ENCODE measurements at places on chromosomes 7 and 10.

DNA sequence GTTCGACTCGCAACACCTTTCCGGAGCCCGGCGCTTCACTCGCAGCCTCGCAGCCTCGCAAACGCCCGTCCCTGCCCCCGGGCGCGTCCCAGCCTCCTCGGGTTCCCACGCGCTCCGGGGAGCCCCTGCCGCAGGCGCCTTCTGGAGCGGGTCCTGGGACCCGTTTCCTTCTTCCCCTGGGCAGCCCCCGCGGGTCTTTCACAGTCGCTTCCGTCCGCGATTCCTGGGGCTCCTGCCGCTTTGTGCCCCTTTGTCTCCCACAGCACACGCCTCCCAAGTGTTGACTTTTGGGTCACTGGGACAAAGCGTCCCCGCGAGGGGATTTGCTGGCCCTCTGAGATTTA lies 140.7 kb downstream of the DYNC2I1 start:
- DNase-seq, result no peak

GRCh38 chr10:52682766-52683165 lies 89.8 kb downstream of the MBL2 start:
- DNase-seq, result no peak

DNA sequence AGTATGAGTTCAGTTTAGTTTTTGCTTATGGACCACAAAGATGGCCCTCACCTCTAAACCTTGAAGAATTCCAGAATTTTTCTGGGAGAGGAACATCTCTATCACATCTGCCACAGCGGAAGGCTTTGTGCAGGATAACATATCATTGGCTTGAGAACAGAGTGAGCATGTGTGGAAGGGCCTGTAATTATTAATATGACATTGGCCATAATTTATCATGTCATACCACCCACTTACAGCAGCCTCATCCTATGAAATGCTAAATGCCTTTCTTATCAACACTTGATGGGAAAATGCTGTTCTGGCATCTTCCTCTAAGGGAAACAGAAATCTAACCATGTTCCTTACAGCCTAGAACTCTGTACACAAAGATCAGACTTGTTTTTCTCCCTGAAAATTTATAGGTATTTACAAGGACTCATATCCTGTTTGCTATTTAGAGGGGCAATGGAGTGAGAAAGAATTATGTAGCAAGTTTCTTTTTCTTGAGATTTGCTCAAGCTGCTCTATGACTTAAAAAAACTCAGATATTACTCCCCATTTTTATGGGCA lies 817.3 kb downstream of the LRMDA start:
- no peak for DNase-seq

DNA sequence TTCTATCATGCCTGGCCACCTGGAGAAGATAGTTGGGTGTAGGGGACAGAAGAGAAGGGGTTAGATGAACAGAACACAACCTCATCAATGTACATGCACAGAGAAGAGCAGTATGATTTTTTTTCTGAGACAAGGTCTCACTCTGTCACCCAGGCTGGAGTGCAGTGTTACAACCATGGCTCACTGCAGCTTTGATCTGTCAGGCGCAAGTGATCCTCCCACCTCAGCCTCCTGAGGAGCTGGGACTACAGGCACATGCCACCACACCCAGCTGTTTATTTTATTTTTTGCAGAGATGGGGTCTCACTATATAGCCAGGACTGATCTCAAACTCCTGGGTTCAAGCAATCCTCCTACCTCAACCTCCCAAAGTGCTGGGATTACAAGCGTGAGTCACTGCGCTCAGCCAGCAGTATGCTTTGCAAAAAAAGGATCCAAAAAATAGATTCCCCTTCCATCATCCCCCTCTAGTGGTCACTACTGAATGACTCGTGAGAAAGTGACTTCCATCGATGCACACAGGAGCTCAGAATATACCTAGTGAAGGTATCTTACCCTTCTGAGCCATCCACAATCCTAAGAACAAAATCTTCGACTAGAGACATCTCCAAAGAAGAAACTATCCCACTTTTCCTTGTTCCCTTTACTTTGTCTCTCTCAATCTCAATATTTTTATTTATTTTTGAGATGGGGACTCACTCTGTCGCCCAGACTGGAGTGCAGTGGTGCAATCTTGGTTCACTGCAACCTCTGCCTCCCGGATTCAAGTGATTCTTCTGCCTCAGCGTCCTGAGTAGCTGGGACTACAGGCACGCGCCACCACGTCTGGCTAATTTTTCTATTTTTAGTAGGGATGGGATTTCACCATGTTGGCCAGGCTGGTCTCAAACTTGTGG lies 21.0 kb downstream of the ZCWPW1 start:
- DNase-seq, result peak; percentile 51

DNA sequence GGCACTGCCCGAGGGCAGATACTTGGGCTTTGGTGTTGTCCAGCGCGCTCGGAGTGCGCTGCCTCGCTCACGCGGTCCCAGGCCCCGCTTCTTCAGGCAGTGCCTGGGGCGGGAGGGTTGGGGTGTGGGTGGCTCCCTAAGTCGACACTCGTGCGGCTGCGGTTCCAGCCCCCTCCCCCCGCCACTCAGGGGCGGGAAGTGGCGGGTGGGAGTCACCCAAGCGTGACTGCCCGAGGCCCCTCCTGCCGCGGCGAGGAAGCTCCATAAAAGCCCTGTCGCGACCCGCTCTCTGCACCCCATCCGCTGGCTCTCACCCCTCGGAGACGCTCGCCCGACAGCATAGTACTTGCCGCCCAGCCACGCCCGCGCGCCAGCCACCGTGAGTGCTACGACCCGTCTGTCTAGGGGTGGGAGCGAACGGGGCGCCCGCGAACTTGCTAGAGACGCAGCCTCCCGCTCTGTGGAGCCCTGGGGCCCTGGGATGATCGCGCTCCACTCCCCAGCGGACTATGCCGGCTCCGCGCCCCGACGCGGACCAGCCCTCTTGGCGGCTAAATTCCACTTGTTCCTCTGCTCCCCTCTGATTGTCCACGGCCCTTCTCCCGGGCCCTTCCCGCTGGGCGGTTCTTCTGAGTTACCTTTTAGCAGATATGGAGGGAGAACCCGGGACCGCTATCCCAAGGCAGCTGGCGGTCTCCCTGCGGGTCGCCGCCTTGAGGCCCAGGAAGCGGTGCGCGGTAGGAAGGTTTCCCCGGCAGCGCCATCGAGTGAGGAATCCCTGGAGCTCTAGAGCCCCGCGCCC lies at the start of gene NPY:
TSS of gene NPY (plus strand) at position 294 of the 802 bp plus-strand sequence. CDS start 1,051 bp downstream, outside the sequence.
- no peak for DNase-seq

DNA sequence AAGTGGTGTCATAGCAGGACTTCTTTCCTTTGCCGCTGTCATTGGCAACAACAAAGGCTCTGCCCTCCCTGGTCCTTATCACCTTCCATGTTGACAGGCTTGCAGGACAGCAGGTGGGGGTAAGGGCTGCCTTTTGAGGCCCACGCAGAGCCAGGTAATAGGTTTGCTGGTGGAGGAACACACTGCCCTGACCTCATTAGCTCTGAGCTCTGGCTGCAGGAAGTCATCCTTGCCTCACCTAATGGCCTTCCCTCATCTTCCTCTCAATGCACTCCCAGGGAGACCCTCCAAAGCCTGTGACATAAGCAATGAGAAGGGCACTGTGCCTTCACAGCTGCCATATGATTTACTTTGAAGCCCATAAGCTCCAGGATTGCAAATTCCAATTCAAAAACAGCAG lies 1205.2 kb upstream of the AUTS2 start:
- no peak for DNase-seq

- no peak for DNase-seq
These were observed 624.2 kb downstream of the ACTR3B start for GRCh38 chr7:153383781-153384180.

- DNase-seq, result no peak
These were observed 25.9 kb downstream of the CTBP2 start for GRCh38 chr10:125134483-125134848.

DNA sequence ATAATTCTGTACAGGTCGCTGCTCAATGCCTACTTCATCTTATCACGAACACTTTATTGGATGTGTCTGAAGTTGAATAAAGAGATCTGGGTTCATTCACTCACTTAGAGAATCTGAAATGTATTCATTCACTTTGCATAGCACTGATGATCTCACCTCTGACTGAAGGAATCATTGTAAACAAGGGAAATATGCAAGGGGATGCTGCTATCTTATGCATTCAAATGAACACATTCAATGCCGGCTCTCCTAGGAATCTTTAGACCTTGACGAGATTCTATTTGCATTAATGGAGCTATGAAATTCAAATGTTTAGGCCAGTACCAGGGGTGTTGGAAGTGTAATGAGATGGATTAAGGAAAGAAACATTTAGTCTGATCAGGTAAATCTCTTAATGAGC lies 200.6 kb upstream of the COBL start:
- DNase-seq, result no peak

GRCh38 chr10:86580521-86580891 lies 58.9 kb upstream of the WAPL start:
- DNase-seq, result no peak

DNA sequence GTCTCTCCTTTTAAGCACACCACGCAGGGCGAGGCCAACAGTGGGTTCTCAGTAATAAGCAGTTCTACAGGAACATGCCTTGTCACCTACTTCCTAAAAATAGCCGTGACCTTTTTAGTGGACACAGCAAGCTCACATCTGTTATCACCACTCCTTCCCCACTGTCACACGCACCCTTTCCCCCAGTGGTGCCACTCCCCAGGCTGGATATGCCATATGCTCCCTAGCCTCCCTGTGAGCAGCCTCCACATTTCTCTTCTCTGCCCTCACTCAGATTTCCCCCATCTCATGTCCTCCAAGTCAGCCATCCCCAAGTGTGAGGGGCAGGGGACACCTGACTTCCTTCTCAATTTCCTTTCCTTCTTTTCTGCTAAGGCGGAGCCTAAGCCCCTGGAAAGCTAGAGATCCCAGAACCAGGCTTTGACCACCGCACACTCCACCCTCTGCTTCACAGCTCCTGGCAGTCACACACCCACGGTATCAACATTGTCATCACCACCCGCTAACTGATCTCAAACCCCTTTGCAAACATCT lies 3.7 kb downstream of the ANXA11 start:
- DNase-seq, result no peak

DNA sequence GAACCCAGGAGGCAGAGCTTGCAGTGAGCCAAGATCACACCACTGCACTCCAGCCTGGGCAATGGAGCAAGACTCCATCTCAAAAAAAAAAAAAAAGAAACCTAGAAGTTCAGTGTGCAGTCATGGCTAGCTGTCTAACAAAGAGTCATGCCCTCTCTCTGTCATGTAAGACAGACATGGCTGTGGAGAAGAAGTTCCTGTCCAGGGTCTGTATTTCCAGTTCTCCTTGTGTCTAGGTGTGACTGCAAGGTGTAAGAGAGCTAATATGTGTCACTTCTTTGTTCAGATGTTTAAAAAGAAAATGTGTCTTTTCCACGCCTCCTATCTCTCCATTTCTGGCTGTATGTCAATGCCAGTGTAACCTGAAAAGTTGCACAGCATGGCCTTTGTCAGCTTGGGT lies 139.5 kb downstream of the NRCAM start:
- DNase-seq, result no peak

DNA sequence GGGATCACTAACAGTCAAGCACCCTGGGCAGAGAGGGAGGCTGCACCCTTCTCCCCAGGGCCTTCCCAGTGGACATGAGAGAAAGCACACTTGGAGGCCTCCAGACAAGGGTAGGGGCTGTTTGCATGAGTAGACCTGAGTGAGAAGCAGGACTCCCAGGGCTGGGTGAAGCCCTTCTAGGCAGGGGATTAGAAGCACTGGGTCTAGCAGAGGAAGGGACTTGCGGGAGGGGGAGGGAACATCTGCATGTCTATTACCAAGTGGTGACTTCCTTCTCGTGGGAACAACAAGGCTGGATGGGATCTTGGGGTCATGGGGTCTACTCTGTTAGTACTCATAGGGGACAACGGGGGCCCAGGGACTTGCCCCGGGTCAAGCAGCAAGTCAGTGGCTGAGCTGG lies 67.8 kb downstream of the EMX2 start:
- no peak for DNase-seq

GRCh38 chr10:102433619-102434046 lies 1.3 kb upstream of the CUEDC2 start:
- DNase-seq, result no peak

DNA sequence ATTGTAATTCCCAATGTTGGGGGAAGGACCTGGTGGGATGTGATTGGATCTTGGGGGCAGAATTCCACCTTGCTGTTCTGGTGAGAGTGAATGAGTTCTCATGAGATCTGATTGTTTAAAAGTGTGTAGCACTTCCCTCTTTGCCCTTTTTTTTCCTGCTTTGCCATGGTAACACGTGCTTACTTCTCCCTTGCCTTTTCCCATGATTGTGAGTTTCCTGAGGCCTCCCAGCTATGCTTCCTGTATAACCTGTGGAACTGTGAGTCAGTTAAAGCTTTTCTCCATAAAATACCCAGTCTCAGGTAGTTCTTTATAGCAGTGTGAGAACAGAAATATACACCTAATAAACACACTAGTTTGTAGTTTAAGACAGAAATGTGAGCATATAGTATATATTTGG lies 166.8 kb upstream of the MAGI2 start:
- DNase-seq, result no peak

GRCh38 chr7:33996899-33997298 lies 91.6 kb downstream of the BMPER start:
- no peak for DNase-seq

DNA sequence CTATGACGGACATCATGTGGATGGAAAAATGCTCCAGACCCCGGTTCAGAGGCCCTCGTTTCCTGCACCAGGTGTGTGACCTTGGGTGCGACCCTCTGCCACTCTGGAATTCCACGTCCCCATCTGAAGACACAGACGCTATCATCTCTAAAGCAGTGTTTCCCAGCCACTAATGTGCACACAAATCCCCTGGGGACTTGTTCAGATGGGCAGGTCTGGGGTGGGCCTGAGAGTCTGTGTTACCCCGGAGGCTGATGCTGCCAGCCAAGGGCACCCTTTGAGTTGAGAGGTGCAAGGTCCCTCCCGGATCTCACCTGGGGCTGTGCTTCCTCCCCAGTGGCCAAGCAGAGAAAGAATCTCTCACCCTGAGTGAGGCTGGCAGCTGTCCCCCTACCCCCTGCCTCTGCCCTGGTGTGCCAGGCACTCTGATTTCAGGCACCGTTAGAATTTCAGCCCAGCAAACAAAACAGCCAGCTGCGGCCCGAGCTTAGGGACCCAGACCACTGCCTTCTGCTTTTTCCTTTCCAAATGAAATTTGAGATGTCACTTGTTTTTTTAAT lies 90.0 kb downstream of the SLIT1 start:
- DNase-seq, result no peak

- DNase-seq, result no peak
These were observed 6.5 kb downstream of the ANLN start for GRCh38 chr7:36396150-36396549.

DNA sequence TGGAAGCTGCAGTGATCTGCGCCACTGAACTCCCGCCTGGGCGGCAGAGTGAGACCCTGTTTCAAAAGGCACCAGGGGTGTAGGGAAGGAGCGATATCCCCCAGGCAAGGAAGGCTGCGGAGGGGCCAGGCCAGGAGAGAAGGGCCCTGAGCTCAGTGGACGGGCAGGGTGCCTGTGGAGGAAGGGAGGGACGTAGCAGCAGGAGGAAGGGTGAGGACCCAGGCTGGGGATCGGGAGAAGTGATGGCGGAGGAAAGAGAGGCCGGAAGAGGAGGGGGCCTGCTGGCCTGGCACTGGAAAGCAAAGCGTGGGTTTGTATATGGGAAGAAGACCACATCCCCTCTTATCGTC lies 45.6 kb downstream of the ALOX5 start:
- DNase-seq, result no peak

Measured in NCI-H2029 (cell line).